Posterior vena cava (tissue), 2 donors: ENCODE measurements at places on chromosomes 3 and 15. TPM values are rescaled to one million over a fixed set of nuclear protein-coding genes. Genes with fewer than 3 reads are reported as not detected.
A peak's percentile ranks its signal among the peaks of the same experiment; 100 is the strongest.

The CSPG4 gene
- total RNA-seq: 90.4 TPM

The REC114 gene
- total RNA-seq: not detected

The PRSS50 gene
- total RNA-seq: not detected

DNA sequence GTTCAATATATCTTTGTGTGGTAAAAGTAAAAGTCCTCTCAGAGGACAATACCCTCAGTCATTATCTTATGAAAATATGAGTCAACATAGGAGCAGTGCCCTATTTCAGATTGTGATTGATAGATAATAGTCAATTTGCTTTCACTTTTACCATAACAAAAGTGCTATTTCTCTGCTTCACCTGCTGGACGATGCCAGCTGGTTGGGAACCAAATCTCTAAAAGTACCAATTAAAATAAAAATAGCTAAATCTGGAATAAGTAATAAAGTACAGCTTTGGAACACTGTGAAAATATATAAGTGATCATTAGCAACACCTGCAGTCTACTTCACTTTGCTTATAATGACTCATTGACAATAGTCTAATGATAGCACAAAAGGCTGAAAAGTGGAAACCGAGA, 390.3 kb upstream of the AGTR1 start:
- no peak for DNase-seq

GRCh38 chr3:15794842-15795650, 2.7 kb downstream of the ANKRD28 start:
- DNase-seq: no peak

The CHDH gene
- total RNA-seq: 2.0 TPM

GRCh38 chr3:97691354-97691753, 73.2 kb upstream of the ARL6 start:
- no peak for DNase-seq

DNA sequence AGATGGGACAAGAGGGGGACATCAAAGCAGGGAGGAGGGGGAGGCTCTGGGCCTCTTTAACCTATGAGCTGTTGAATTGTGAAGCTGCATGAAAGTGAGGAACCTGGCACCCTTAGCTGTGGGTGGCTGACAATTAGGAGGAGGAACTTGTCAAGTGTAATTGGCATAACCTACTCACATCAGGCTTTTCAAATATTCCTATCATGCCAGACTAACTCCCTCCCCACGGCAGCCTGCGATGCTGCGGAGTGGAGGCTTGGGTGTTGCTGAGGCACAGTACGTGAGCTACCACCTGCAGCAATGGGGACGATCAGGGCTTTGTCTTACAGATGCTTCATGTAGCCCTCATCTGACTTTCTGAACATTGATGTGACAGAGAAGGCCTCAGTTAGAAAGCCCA, 180.7 kb upstream of the SNTN start:
- no peak for DNase-seq

The ABI3BP gene
- total RNA-seq: 243 TPM

DNA sequence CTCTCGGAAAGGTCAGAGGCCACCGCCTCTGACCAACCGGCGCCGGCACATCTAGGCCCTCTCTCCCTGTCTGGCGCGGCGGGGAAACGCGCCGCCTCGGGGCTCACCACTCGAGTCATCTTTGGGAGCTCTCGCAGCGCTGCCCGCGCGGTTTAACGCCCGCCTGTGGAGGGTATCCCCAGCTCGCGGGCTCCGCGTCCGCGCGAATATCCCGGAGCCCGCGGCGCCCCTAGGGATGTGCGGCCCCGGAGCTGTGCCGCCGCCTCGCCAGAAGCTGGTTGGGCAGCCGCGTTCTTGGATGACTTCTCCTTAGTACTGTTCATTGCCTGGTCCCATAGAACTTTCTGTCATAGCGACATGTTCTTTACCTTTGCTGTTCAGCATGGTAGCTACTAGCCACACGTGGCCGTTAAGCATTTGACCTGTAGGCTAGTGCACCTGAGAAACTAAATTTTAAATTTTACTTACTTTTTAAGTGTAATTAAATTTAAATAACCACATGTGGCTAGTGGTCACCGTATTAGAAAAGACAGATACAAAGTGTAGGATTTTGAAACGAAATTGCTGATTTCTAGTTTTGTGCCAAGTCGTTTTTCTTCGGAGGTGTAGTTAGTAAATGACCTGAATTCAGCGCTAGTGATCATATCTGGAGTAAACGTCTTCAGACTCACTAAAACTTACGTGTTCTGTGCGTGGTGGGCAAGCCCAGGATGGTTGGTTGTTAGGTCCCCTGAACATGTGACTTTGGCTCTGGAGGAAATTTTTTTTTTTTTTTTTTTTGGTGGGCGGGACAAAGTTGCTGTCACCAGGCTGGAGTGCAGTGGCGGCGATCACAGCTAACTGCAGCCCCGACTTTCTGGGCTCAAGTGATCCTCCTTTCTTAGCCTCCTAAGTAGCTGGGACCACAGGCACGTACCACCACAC, 835 bp downstream of the ARIH2 start:
- peak; percentile 88 for DNase-seq

The SYNPR gene
- not detected for total RNA-seq

DNA sequence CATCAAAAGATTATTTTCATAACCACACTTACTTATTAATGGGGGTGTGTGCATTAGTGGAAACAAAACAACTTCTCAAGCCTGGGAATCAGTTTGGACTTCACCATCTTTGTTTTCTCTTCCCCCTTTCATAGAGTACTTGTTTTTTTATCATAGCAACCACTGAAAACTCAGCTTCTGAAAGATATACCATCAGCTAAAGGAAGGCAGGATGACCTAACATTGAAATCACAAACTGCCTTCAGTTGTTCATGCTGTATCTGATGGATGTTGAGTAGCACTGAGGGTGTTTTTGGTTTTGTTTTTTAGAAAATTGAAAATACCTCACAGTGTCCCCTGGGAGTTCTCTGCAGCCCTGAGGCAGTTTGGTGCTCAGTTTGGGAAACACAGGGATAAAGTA, 46.5 kb downstream of the NEK10 start:
- no peak for DNase-seq

DNA sequence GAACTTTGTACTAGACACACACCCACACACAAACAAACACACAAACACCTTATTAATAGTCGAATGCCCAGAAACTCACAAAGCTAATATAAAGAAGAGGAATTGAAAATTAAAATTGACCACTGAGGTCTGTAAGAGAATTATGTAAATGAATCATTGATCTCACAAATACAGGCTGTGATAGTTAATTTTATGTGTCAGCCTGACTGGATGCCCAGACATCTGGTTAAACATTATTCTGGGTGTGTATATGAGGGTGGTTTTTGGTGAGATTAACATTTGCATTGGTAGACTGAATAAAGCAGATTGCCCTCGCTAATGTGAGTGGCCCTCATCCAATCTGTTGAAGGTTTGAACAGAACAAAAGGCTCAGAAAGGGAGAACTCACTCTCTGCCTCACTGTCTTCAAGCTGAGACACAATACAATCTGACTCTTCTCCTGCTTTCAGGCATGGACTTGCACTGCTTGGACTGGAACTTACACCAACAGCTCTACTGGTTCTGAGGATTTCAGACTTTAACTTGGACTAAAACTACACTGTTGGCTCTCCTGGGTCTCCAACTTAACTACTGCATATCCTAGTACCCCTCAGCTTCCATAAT, 199.4 kb upstream of the TTC14 start:
- no peak for DNase-seq

DNA sequence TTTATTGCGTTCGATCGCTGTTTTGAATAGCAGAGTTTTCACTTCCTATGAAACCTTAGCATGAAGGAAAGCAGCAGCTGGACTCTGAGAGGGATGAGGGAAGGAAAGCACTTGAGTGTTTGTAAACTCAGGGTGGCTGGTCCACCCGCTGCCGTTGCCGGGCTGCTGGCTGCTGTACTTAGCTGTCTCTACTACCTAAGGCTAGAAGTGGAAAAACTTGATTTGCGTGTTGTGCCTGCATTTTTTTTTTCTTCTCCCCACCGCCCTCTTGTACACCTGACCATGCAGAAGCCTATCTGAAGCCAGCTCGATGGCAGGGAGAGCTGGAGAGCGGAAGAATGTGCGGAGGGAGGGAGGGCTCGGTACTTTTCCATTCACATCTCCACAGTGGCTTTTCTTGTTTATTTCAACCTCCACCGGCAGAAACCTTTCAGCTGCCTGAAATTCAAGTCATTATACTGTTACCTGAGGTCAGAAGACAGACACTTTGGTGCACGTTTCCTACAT, 4.8 kb upstream of the BCL6 start:
- DNase-seq: no peak

- DNase-seq: no peak
Measured at GRCh38 chr3:149198611-149199010, 23.0 kb downstream of the CP start.

- no peak for DNase-seq
Measured at GRCh38 chr15:55991802-55992768, 1.3 kb downstream of the NEDD4 start.

GRCh38 chr15:41494190-41494921, 682 bp downstream of the ITPKA start:
- DNase-seq: no peak

DNA sequence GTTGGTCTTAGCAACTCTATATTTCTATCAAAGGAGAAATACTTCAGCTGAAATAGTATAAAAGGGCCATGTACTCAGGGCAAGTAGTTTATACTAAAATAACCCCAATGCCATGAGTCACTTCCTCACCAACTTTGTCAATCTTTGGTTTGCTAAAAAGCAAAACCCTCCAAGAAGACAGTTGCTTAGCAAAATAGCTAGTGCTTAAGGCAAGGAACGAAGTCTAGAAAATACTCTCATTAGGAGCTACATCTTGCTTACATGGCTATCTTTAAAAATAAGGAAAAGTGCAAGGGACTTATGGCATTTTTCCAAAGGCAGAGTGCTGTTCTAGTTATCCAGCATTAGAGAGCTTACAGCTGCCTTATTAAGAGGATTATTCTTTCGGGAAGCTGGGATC, 28.4 kb downstream of the P3H2 start:
- no peak for DNase-seq

- no peak for DNase-seq
Measured at GRCh38 chr3:122003112-122003511, 18.9 kb downstream of the ILDR1 start.

GRCh38 chr3:131914090-131914691, 120.6 kb downstream of the CPNE4 start:
- DNase-seq: no peak

The ST3GAL6 gene
- total RNA-seq: 6.8 TPM

The PP2D1 gene
- not detected for total RNA-seq

DNA sequence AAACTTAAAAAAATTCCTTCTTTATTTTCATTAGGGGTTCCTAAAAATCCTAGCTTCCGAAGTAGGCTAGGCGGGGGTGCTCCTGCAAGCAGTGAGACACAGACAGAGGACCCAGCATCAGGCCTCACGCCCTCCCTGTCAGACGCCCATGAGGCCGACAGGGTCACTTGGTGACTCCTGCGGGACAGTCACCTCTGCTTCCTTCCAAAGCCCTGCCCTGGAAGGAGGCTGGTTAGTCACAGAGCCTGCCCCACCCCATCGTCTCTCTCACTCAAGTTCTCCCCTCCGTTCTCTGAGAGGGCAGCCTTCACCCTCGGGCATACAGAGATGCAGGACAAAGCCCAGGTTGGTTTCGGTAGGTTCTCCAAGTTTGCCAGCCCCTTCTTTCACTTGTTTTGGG, 38.6 kb downstream of the EHD4 start:
- peak; percentile 56 for DNase-seq

DNA sequence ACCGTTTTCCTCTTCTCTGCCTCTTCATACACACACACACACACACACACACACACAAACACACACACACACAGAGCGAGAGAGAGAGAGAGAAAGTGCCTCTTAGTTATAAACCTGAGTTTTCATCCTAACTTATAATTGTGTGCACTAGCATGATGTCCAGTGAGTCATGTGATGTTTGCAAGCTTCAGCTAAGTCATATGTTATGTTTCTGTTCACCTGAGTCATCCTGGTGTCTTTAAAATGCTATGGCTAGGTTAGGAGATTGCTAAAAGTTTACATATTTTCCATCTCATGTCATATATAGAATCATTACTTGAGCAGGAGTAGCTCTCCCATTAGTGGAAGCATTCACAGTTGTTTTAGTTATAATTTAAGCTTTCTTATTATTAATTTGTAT, 155.8 kb downstream of the EPHA6 start:
- DNase-seq: no peak

GRCh38 chr3:19645093-19645492, 288.9 kb downstream of the EFHB start:
- DNase-seq: no peak

The IL17RB gene
- 0.46 TPM for total RNA-seq

The B3GNT5 gene
- total RNA-seq: 11.2 TPM

DNA sequence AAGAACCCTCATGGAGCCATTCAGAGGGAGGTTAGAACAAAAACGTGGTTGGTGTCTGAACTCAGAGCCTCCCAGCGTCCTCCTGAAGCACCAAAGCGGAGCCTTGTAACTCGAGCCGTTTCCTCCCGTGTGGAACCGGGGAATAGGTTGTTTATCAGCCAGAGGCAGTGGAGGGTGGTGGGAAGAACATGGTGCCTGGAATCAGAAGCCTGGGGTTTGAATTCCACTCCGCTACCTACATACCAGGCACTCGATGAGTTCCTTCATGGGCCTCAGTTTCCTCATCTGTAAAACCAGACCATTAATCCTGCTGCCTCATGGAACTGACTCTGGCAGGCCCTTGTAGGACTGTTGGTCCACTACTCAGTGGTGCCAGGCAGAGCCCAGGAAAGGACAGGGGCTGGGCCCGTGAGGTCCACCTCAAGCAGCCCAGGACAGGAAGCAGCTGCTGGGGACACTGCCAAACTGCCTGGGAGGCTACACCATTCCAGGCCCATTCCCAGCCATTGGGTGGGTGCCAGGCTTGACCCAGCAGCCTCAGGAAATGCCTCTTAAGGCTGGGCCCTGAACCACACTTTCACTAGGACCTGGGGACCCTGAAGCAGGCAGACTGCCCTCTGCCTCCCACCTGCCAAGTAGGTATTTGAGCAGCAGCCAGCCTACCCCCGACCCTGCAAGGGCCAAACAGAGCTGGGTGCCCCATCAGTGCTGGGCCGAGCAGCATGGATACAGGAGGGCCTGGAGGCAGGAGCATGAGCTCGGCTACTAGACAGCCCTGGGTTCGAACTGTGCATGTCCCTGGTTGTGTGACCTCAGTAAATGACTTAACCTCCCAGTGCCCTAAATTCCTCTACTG, 33.4 kb downstream of the PRKCD start:
- peak; percentile 86 for DNase-seq

GRCh38 chr3:77562089-77562488, 522.2 kb downstream of the ROBO2 start:
- no peak for DNase-seq

The UBAP1L gene
- total RNA-seq: 3.6 TPM

The FBN1 gene
- total RNA-seq: 541 TPM
